ENCODE measurements at places on chromosomes 3 and 15.

- DNase-seq = no peak
Measured at GRCh38 chr15:52112203-52112750, 298 bp downstream of the BCL2L10 start.

DNA sequence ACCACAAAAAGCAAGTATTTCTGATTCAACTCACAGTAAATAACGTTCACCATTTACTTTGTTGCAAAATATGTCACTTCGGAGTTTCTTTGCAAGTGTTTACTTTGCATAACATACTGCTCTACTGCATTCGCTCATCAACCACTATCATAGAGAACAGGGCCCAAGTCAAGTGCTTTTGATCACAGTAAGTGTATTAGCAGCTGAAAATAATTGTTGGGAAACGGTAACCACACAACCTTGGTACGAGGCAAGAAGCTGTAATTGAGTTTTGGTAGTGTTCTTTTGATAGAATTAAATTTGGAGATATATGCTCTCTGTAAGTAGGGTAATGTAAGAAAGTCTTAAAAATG is 80.1 kb downstream of the SATB1 start:
- no peak for DNase-seq

GRCh38 chr15:74525309-74525708 is 15.7 kb upstream of the ARID3B start:
- no peak for DNase-seq

DNA sequence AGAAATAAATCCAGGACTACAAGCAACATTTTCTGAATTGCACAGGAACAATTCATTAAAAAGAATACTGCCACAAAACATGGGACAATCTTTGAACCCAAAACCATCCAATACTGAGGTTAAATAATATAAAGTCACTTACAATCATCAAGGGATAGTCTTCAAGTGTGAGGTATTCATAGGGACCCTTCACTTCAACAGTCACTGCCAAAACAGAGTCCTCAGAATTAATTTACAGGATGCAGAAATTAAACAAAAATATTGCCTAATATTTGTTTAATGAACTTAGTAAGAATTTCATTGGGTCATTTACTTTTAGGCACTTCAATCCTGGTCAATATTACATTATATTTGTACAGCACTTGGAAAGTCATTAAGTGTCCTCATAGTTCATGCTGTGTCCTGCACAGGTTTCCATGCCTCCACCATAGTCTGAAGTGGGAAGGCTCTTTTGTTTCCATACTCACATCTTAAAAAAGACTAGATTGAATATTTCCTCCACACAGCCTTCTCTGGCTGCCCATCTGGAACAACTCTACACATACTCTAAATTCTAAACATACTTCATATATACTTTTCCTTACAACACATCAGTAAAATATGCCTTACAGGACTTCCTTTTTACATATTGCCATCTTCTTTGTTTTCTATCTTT is 31.6 kb upstream of the VPS39 start:
- no peak for DNase-seq

- DNase-seq = peak; percentile 94
Measured at GRCh38 chr15:64841344-64842095, at the start of gene PLEKHO2. Gene PLEKHO2 (plus strand): TSS chr15:64841915. CDS start chr15:64842017, 102 bp downstream.

GRCh38 chr3:108608750-108609149 is 19.2 kb downstream of the DZIP3 start:
- no peak for DNase-seq

- no peak for DNase-seq
Measured at GRCh38 chr15:91548549-91548948, 305.0 kb upstream of the SLCO3A1 start.

DNA sequence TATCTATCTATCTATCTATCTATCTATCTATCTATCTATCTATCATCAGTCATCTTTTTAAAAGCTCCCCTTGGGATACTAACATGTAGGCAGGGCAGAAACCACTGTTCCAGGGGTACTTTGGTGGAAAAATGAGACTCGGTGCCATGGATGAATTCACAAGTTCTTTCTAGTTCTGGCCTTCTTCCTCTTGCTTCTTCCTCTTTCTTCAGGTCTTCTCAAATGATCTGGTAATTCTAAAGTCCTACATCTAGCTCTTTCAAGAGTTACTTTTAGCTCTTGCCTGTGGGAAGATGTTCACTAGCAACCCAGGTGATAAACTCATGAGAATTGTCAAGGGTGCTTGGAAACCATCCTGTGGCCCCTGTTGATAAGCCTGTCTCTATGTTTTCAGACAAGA is 168.5 kb upstream of the TBC1D5 start:
- DNase-seq = peak; percentile 22

- DNase-seq = no peak
Measured at GRCh38 chr3:101292027-101292426, 28.3 kb downstream of the IMPG2 start.

GRCh38 chr3:176159796-176160195 is 1037.5 kb downstream of the TBL1XR1 start:
- DNase-seq = no peak

GRCh38 chr15:70664494-70664893 is 98.9 kb downstream of the UACA start:
- DNase-seq = no peak

DNA sequence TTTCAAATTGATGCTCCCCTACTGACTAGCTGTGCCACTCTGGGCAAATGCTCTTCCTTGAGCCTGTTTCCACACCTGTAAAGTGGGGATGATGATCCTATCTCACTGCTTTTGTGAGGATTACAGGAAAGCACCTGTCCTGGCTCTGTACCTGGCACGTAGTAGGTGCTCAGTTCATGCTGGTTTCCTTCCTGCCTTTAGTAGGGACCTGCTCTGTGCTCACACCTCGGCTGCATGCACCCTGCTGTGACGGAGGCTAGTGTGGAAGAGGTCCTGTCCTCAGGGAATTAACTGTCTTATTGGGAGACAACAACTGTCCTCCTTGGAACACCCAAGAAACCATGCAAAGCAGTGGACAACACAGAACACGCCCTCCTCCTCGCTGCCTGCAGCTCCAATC is 61.8 kb downstream of the RPL39L start:
- no peak for DNase-seq

DNA sequence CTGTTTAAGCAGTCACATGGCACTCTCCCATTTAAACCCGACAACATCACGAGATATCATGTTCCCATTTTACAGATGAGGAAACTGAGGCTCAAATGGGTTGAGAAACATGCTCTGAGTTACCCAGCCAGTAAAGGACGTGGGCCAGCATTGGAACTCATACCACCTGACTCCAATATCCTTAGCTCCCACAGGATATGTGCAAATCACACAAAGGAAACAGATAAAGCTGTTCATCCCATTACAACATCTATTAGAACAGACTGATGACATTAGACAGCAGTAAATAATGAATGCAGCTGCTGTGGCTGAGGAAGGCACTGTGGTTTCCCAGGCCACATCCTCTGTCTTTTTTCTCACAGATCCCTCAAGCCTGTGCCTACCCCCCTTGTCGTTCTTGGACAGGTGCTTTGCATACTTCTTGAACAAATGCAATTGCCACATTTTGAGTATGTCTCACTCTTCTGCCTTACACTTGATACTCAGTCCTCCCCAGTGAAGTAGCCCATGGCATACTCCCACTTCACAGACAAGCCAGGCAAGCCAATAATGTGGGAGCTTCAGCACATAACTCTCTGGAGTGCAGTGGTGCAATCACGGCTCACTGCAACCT is 17.7 kb downstream of the FRMD4B start:
- peak; percentile 69 for DNase-seq

DNA sequence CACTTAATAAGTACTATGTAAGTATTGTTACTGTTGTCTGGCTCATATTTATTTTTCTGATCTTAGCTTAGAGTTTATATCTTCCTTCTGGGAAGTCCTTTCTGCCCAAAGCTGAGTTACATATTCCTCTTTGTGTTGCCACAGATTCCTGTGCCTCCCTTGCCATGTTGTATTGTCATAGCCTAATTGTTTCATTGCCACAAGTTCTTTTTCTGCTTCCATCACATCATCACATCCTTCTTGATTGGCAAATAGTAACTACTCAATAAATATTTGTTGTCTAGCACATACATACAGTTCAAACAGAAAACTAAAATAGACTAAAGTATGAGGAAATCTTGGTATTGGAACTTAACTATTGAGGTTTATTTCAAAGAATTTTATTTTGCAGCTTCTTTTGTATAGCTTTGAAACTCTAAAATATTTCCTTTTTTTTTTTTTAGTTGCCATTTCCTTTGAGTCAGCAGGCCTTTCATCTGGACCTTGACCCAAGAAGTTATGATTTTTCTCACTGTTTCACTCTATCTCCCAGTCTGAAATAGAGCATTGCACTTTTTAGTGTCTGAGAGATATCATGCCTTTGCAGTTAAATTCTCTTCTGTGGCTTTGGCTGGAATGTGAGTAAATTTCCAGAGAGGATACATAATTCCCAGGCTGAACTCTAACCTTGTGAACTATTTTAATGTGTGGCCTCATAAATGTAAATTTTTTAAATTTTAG is 98.2 kb downstream of the ZNF609 start:
- no peak for DNase-seq

DNA sequence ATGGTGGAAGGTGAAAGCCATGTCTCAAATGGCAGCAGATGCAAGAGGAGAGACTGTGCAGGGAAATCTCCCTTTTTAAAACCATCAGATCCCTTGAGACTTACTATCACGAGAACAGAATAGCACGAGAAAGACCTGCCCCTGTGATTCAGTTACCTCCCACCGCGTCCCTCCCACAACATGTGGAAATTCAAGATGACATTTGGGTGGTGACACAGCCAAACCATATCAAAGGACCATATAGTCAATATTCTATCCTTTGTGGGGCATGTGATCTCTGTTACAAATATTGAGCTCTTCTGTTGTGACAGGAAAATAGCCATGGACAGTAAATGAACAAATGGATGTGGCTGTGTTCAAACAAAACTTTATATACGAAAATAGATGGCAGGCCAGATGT is 77.2 kb upstream of the ACKR4 start:
- DNase-seq = no peak

DNA sequence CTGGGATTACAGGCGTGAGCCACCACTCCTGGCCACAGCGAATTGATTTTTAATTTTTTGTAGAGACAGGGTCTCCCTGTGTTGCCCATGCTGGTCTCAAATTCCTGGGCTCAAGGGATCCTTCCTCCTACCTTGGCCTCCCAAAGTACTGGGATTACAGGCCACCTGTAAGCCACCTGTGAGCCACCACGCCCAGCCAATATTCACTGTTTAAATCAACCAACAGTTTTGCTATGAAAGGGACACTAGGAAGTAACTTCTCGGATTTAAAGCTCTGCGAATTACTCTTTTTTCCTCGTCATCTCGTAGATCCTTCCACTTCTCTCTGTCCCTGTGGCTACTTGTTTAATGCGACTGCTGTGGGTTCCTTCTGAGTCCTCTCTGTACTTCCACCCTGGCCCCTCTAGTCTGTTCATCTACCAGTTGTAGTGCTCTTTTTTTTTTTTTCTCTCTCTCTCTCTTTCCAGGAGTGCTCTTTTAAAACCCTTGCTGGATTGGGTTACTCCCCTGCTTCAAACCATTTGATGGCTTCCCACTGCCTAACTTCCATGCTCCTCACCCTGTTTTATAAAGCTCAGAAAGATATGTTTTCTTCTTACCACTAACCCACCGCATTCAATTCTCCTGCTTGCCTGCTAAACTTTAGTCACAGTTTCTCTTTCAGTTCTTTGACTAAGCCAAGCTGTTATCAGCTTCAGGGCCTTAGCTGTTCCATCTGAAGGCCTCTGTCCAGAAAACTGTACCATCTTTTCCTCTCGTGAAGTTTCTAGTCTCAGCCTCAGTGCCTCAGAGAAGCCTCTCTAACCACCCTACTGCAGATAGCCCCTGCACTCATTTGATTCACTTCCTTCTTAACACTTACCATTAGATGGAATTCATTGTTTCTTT is 12.4 kb downstream of the RTF1 start:
- peak; percentile 31 for DNase-seq

- DNase-seq = no peak
Measured at GRCh38 chr3:13241621-13242363, 168.6 kb upstream of the IQSEC1 start.

All from NAMALWA (cell line).